ENCODE measurements at places on chromosomes 7 and 10.

DNA sequence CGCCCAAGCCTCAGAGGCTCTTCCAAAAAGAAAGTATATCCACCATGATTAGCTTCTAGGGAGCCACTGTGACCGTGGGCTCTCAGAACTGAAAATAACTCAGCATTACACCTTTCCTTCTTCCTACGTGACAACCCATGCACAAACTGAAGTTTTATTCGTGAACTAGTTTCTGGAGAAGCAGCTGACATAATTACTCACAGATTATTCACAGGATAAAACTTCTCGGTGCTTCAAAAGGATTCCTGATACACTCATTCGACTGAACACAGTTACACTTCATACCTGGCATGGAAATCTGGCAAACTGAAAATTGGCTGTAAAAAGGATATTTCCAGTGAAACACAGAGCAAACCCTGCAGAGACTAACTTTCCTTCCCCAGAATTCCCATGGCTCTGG is 139.2 kb upstream of the PTER start:
- DNase-seq, result no peak

GRCh38 chr7:264541-265191 is 25.3 kb upstream of the FOXL3 start:
- no peak for DNase-seq

GRCh38 chr7:30184791-30185487 is 50.2 kb downstream of the MTURN start:
- DNase-seq, result no peak

DNA sequence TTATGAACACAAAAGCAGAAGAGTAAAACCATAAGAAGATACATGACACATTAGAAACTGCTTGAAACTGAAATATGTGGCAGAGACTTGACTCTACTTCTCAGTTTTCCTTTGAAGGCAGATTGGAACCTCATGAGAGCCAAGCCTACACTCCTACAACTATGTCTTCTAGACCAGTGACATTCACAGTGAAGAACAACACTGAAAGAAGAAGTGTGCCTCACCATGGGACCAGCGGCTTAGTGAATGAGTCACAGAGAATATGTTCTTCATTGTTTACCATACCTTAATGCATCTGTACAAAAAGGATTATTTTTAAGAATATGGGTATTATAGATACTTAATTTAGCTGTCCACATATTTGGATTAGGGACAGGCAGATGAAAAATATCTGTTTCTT is 248.3 kb downstream of the CDC14C start:
- no peak for DNase-seq

DNA sequence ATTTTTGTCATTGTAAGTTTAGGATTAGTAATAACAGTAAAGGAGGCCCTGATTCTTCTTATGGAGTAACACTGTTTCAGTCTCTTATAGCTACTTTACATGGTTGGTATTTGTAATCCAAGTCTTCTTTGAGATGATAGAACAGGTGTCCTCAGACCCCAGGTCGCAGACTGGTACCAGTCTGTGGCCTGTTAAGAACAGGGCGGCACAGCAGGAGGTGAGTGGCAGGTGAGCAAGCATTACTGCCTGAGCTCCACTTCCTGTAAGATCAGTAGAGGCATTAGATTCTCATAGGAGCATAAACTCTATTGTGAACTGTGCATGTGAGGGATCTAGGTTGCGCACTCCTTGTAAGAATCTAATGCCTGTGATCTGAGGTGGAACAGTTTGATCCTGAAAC is 77.3 kb downstream of the STK31 start:
- no peak for DNase-seq

DNA sequence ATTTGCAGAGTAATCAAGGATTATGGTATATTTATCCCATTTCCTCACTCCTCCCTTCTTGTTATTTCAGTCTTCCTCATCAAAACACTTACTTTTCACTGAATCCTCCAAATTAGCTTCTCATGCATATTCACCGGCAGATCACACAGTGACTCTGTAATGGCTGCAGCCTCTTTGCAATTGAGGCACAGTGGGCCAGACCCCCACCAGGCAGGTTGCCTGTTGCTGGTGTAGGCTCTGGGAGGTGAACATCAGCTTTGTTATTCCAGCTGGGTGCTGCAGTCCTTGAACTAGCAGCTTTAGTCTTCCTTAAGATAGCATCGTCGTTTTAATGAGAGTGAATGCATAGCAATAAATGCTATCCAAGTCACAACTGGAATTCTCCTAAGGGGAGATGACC is 449.3 kb downstream of the CNTNAP2 start:
- no peak for DNase-seq

DNA sequence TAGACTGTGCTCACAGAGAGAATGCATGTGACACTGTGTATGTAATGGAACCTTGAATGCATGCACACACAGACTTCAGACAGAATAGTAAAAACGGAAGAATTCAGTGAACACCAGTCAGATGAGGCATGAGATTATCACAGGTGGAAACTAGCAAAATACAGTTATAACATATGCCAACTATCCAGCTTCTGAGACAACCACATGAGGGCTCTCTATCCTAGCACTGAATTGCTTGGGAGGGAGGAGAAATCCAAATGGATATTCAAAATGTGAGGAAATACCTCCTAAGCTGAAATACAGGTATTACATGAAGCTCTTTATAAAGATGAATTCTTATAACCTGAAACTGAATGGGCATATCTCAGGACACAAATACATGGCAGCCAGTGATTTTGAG is 30.6 kb downstream of the GARS1 start:
- DNase-seq, result no peak

GRCh38 chr7:44324204-44324480 is 1.3 kb downstream of the CAMK2B start:
- no peak for DNase-seq

GRCh38 chr7:129492391-129492790 is 9.9 kb upstream of the SMKR1 start:
- no peak for DNase-seq

DNA sequence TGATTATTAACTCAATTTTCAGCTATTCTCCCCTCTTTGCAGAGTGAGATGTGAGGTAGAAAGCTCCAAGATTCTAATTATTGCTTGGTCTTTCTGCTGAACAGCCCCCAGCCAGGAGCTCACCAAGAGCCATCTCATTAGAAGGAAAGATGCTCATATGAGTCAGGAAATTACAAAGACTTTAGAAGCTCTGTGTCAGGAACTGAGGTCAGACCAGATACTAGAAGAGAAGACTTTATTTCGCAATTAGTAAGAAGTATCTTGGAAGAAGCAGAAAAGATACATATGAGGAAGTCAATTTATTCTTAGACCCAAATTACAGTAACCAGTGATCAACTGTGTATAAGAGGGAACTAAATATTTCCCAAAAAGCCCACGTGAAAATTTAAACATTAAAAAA is 626.9 kb downstream of the ZWINT start:
- DNase-seq, result no peak

Measured in fibroblast of pulmonary artery (primary cell).